Neural crest cell (in vitro differentiated cells): ENCODE measurements at places on chromosomes 3 and 15. TPM values are rescaled to one million over a fixed set of nuclear protein-coding genes. Genes with fewer than 3 reads are reported as not detected.

DNA sequence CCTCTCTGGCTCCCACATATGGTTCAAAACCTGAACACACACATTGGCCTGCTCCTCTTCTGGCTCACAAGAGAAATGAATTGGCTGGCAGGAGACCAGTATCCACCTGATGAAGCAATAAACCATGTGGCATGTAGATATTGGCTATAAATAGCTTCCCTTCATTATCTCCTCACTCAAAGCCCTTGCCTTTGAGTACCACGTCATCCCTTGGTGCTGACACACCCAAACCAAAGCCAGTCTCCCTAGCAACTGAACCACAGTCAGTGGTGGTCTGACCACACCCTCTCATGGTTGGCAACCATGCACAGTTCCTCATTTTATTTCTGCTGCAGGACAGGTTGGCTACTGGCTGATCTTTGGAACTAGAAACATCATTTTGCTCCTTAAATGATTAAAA, 98.8 kb downstream of the ZNF621 start:
- no peaks in the 10 kb centered on the region for H3K4me1 ChIP-seq
- H3K4me3 ChIP-seq, result no peak overlapping the region
- H3K27ac ChIP-seq, result no peak overlapping the region
- no peak for DNase-seq

Gene SI
- total RNA-seq, result not detected in 2 replicates

DNA sequence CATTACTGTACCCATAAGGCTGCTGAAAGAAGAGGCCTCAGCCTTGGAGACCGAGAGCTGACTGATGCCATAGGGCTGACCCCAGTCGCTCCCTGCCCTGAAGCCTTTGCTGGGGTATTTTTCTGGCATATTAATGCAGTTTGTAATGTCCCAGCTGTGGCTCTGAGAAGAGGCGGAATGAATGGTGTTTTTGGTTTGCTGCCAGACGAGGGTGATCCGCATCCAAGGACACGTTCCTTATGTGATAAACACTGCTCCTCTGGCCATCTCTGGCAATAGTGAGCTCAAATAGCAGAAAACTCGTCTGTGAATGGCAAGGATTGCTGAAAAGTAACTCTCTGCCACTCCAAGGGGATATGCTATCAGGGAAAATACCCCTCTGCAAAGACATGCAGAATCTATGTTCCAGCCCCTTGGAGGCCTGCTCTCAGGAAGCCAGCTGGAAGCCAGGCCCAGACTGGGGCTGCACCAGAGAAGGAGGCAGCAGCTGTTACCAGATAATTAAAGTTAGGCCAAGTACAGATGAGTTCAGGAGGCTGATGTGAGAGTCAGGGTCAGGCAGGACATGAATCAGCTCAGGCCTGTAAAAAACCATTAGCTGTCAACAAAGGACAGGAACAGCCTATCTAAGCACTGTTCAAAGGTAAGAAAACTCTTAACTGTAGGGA, 28.9 kb upstream of the KLHL6 start:
- DNase-seq, result no peak
- H3K36me3 ChIP-seq, result no peaks in the 10 kb centered on the region
- no peak overlapping the region for H3K4me3 ChIP-seq
- no peaks in the 10 kb centered on the region for H3K27me3 ChIP-seq
- peak overlapping the region; percentile 89 for H3K27ac ChIP-seq

DNA sequence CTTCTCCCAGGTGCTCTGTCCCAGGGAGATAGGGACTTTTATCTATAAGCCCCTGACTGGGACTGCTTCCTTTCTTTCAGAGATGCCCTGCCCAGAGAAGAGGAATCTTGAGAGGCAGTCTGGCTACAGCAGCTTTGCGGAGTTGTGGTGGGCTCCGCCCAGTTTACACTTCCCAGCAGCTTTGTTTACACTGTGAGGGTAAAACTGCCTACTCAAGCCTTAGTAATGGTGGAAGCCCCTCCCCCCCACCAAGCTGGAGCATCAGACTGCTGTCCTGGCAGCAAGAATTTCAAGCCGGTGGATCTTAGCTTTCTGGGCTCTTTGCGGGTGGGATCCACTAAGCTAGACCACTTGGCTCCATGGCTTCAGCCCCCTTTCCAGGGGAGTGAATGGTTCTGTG, 253.8 kb upstream of the ARL6 start:
- H3K4me1 ChIP-seq, result no peaks in the 10 kb centered on the region
- no peaks in the 10 kb centered on the region for H3K27me3 ChIP-seq
- H3K36me3 ChIP-seq, result peaks cover 3% of the 10 kb centered on the region
- H3K27ac ChIP-seq, result no peak overlapping the region

Gene SLC22A13
- 0.19 and 0.41 TPM in 2 replicates for total RNA-seq

DNA sequence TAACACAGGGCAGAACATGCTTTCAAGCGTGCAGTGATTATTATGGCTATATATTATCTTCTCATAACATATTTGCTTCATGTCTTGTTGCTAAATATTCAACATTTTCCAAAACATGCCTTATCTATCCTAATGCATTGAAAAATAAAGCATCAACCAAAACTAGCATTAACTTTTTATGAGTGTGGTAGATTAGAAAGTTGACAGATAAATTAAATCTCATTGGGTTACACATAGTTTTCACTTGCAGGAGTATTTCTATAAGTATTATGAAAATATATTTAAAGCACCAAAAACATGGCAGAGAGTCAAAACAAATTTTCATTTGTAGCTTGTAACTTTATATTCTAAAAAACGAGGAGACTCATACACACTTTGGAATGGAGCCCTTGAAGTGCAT, 141.5 kb downstream of the CADM2 start:
- H3K36me3 ChIP-seq, result no peaks in the 10 kb centered on the region
- H3K27me3 ChIP-seq, result no peaks in the 10 kb centered on the region
- no peak overlapping the region for H3K4me3 ChIP-seq
- H3K4me1 ChIP-seq, result no peaks in the 10 kb centered on the region
- DNase-seq, result no peak

DNA sequence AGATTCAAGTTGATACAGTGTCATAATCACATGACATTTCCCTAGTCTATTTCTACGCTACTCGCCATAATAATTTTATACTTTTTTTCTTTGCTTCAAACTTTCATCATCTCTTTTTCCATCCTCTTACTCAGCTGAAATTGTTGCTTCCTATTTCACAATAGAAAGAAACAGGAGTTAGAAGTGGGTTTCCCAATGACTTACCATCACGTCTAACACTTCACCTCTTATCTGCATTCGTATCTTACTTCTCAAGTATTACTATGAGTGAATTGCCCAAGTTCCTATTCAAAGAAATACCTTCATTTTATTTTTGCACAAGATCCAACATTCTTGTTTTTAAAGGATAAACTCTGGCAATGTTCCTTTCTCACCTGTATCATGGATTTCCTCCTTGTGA, 1539.9 kb downstream of the SI start:
- DNase-seq, result no peak
- no peak overlapping the region for H3K4me3 ChIP-seq
- no peaks in the 10 kb centered on the region for H3K27me3 ChIP-seq
- H3K4me1 ChIP-seq, result no peaks in the 10 kb centered on the region
- no peak overlapping the region for H3K27ac ChIP-seq

- H3K27me3 ChIP-seq, result peaks cover 52% of the 10 kb centered on the region
- H3K4me3 ChIP-seq, result peak overlapping the region; percentile 84
- peak; percentile 59 for DNase-seq
Observed at GRCh38 chr15:93035953-93036810, 52.8 kb downstream of the RGMA start.

GRCh38 chr3:126521122-126521891, 2.6 kb upstream of the CHST13 start:
- no peak overlapping the region for H3K4me3 ChIP-seq
- peaks cover 33% of the 10 kb centered on the region for H3K27me3 ChIP-seq
- DNase-seq, result no peak
- peaks cover 13% of the 10 kb centered on the region for H3K4me1 ChIP-seq

GRCh38 chr3:46012246-46012645, 15.0 kb downstream of the XCR1 start:
- H3K4me3 ChIP-seq, result no peak overlapping the region
- no peak overlapping the region for H3K27ac ChIP-seq
- peaks cover 3% of the 10 kb centered on the region for H3K27me3 ChIP-seq
- DNase-seq, result no peak
- H3K4me1 ChIP-seq, result no peaks in the 10 kb centered on the region

DNA sequence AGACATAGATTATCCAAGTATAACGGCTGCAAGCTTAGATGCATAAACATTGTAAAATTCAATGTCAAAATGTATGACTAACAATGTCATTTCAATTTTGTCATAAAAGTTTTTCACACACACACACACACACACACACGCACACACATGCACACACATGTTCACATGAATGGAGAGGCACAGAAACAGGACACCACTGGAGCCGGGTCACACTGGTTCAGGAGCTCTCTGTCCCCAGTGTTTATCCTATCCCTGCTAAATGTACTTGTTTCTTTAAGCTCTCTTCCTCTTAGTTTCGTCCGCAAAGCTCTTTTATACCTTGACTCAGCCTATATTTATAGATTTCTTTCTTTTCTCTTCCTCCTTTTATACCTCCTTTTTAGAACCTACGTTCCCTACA, 249.9 kb downstream of the CADPS start:
- no peaks in the 10 kb centered on the region for H3K4me1 ChIP-seq
- no peak for DNase-seq
- H3K4me3 ChIP-seq, result no peak overlapping the region
- H3K36me3 ChIP-seq, result no peaks in the 10 kb centered on the region
- peaks cover 21% of the 10 kb centered on the region for H3K27me3 ChIP-seq
